Neuronal stem cell (in vitro differentiated cells): ENCODE measurements at places on chromosomes 2 and 18.

DNA sequence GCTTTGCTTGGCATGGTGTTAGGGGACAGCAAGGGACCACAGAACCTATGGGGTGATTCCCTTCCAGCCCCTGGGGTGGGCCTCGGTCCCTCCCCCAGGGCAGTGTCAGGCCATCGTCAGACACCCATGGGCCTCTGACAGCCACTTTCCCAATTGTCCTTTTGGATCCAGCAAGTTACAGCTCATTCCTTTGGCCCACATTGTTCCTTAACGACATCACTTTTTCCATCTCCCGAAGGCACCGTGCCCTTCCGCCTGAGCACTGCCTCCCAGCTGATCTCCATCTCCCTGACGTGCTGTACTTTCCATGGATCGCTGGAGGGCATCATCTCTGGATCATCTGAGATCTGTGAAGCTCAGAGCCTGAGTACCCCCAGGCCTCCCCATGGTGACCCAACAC is 10.4 kb upstream of the KCNK3 start:
- no peak for DNase-seq

DNA sequence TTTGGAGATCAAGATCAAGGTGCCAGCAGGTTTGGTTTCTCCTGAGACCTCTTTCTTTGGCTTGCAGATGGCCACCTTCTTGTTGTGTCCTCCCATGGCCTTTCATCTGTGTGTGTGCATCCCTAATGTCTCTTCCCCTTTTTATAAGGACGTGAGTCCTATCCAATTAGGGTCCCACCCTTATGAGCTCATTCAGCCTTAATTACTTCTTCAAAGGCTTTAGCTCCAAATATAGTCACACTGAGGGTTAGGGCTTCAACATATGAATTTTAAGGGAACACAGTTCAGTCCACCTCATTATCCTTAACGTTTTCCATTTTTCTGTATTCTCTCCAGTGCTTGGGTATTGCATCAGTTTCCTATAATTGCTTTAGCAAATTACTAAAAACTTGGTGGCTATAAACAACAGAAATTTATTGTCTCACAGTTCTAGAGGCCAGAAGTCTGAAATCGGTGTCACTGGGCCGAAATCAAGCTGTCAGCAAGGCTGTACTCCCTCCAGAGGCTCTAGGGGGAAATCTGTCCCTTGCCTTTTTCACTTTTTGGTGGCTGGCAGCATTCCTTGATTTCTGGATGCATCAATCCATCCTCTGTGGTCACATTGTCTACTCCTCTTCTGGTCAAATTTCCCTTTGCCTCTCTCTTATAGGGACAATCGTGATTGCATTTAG is 34.1 kb downstream of the CDC42EP3 start:
- DNase-seq = no peak

DNA sequence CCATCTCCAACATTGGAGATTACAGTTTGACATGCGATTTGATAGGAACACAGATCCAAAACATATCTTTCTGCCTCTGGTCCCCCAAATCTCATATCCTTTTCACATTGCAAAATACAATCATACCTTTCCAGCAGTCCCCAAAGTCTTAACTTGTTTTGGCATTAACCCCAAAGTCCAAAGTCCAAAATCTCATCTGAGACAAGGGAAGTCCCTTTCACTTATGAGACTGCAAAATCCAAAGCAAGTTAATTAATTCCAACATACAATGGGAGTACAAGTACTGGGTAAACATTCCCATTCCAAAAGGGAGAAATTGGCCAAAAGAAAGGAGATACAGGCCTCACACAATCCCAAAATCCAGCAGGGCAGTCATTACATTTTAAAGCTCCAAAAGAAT is 265.4 kb downstream of the GULP1 start:
- DNase-seq = no peak

DNA sequence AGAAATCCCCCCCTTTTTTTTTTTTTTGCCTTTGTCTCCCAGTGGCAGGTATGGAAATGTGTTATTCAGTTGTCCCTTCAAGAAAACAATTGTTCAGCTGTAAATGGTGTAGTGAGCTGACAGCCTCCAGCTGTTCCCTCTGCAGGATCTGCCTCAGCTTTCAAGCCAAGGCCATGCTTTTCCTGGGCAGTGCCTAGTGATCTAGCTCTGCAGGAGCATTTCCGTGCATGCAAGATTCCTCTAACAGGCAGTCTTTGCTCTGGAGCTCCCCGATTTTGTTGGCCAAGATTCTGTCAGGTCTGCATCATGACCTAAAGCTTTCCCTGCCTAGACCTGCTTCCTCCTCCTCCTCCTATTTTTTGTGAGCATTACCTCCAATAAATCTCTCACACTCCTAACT is 300.7 kb upstream of the UBE2E3 start:
- DNase-seq = peak; percentile 11

- no peak for DNase-seq
These were observed 177.5 kb downstream of the ANAPC1 start for GRCh38 chr2:111706481-111707001.

DNA sequence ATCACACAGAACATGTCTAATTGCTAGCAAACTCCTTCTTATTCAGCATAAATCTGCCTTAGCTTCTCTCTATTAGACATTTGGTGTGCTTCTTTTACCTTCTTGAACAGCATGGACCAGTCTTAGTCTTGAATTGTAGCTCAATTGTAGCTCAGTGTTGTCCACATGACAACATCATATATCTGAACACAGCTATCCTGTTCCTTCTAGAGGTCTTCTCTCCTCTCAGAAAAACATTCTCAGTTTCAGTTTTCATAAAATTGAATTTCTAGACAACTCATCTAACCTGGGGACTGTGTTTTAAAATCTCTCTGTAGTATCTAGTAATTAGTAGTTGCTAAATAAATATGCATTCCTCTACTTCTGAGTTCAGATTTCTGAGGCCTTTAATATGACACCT is 47.6 kb downstream of the CPO start:
- no peak for DNase-seq

GRCh38 chr2:79977792-79978191 is 326.8 kb downstream of the LRRTM1 start:
- no peak for DNase-seq

- DNase-seq = no peak
These were observed 2.8 kb downstream of the CAPN10 start for GRCh38 chr2:240589375-240589774.

- DNase-seq = no peak
These were observed 92.3 kb downstream of the UBE2E3 start for GRCh38 chr2:181072486-181073235.

DNA sequence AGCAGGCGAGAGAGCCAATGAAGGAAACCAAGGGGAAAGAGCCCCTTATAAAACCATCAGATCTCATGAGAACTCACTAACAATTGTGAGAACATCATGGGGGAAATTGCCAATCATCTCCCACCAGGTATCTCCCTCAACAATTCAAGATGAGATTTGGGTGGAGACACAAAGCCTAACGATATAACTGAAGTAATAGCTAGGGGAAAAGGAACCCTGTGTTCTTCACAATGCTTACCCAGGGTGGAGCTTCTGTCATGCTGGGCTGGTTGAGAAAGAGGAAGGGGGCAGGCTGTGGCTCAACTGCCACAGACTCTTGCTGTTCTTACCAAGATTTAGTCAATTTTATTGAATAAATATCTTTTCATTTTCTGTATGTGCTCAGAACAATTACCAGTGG is 392.1 kb upstream of the HS6ST1 start:
- DNase-seq = no peak

- DNase-seq = no peak
These were observed 1.5 kb upstream of the PRKAG3 start for GRCh38 chr2:218833023-218833609.

DNA sequence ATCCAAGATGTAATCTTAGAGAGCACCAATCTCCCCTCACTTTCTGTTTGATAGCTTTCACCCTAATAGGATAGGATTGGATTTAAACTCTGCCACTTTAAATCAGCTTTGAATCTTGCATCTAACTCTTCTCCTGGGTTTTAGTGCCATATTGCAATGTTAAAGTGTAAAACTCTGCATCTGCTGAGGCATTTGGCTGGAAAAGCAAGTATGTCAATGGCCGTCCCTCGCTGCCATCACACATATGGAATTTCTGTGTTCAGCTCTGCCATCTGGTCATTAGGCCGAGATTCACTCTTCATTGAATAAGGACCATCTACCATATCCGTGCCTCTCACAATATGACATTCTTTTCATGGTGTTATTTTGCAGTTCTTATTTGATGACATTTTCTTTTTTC is 728.1 kb upstream of the PIK3C3 start:
- no peak for DNase-seq
